ENCODE measurements at places on chromosomes 2 and 18.
A peak's percentile ranks its signal among the peaks of the same experiment; 100 is the strongest.

- peak; percentile 47 for DNase-seq
Measured at GRCh38 chr2:468648-469336, 180.9 kb upstream of the ALKAL2 start.

DNA sequence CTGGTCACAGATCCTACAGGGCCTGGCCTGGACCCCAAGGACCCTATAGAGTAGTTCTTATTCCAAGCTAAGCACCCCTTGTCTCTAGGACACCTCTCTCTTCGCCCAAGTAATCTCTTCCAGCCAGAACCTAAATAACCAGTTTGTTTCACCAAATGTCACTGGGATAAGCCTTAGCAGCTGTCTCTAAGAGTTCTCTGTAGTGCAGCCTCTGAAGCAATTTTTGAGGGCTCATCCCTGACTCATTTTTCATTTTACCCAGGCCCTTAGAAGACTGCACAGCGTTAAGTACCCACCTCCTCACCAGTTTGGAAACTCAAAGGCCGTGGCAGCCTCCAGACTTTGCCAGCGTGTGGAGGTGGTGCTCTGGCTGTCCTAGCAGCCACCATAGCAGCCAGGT, 290.1 kb upstream of the SIX2 start:
- DNase-seq: no peak

GRCh38 chr2:101723371-101724124, 26.0 kb downstream of the MAP4K4 start:
- DNase-seq: no peak

DNA sequence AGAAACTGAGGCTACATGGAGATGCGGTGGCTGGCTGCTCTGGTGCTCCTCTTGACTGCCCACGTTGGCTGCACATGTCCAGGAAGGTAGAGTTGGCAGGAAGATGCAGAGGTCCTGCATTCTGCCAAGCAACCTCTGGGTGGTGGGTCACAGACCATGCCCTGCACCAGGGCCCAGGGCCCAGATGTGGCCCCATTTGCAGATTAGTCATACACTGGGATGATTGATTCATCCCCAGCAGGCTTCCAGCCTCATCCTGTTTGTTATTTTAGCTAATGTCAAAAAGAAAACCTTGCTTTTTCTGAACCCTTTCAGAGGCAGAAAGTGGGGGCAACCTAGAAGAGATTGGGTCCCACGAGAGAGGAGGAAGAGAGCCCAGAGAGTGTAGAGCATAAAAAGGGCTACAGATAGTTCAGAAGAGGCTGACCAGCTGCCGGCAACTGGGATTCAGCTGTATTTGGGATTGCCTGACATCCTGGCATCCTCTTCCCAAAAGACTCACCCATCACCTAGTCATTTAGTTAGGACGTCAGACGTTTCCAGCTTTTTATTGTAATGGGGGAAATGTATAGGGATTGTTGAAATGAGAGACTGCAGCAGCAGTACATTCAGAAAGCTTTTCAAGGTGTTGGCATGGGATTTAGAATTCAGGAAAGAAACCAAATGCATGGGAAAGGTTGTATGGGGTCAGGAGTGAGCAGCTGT, 101.9 kb downstream of the CTIF start:
- DNase-seq: no peak

- DNase-seq: no peak
Measured at GRCh38 chr18:11871501-11871900, 20.3 kb downstream of the CHMP1B start.

- DNase-seq: no peak
Measured at GRCh38 chr2:8567469-8568260, 114.2 kb upstream of the ID2 start.

- DNase-seq: no peak
Measured at GRCh38 chr2:217282531-217282930, 422.7 kb upstream of the TNP1 start.

DNA sequence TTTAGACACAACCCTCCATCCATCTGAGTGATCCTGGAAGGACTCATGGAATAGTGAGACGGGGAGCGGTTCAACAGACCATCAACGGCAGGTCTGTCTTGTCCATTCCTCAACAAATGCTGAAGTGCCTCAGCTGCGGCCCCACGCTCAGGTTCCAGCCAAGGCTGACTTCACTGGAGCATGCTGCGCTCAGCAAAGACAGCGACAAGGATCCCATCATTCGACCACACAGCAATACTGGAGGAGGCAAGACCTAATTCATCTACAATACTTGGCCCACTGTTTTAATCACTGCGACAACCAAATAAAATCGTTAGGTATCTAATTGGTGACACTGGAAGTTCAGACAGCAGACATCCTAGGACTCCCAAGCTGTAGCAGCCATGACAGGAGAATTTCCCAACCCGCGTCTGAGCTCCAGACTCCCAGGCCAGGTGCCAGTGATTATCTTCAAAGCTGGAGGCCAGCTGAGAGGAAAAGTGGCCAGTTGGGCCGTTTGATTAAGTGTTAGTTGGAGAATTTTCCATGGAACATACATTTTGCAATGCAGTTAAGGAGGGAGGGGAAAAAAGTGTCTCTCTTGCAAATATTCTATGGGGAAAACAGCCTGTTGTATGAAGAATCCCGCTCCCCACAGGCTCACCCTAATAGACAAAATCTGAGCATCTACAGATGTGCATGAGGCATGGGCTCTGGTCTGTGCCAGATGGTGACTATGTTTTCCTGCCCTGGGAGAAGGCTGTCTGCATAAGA, 92.5 kb upstream of the SLC35G4 start:
- peak; percentile 33 for DNase-seq

DNA sequence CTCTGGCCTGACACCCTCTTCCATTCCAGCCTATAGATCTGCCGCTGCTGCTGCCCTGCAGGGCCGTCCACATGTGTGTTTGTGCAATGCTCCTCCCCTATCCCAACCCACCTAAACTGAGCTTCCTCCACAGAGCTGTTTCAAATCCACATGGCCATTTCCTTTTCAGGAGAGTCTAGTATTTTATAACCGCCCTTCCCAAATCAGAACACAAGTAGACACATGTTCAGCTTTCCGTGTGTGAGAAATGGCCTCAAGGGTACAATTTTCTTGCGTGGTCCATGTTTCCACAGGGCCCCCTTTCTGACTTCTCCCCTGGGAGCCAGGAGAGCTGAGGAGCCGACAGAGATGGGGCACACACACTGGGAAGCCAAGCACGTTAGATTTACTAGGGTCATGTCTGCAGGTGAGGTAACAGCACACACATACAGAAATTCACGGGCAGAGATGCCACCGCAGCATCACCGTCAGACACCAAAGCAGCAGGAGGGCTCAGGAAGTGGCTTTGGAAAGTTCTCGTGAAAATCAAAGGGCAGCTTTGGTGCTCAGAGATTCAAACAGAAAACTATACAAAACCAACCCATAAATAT, 102.9 kb upstream of the TGFA start:
- no peak for DNase-seq

GRCh38 chr18:46042571-46043123, 29.4 kb downstream of the PSTPIP2 start:
- DNase-seq: peak; percentile 88

GRCh38 chr2:5473635-5474034, 218.5 kb upstream of the SOX11 start:
- peak; percentile 76 for DNase-seq

- DNase-seq: no peak
Measured at GRCh38 chr2:95029898-95030341, 4.4 kb downstream of the MAL start.

- no peak for DNase-seq
Measured at GRCh38 chr2:234047361-234047760, 3.1 kb upstream of the SPP2 start.

GRCh38 chr2:130390460-130391057, 34.7 kb downstream of the PTPN18 start:
- DNase-seq: no peak

GRCh38 chr2:234335661-234336228, 161.1 kb downstream of the ARL4C start:
- peak; percentile 86 for DNase-seq

DNA sequence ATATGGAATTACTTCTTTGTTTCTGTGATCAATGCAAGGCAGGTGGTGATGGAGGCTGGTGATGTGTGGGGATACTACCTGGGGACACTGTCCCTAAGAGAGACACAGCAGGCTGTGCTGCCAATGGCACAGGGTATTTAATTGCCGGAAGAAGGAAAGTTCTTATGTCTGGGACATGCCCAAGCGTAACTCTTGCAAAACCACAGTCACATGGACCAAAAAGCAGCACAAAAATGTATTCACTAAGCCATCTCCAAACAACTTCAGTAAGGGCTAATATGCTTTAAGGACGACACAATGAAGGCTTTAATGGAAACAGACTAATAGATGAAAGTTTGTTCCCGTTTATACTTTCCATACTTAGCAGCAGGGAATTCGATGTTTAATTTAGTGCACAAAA, 49.7 kb upstream of the AP1S3 start:
- DNase-seq: no peak

GRCh38 chr2:238720232-238720672, 127.6 kb upstream of the TWIST2 start:
- no peak for DNase-seq

DNA sequence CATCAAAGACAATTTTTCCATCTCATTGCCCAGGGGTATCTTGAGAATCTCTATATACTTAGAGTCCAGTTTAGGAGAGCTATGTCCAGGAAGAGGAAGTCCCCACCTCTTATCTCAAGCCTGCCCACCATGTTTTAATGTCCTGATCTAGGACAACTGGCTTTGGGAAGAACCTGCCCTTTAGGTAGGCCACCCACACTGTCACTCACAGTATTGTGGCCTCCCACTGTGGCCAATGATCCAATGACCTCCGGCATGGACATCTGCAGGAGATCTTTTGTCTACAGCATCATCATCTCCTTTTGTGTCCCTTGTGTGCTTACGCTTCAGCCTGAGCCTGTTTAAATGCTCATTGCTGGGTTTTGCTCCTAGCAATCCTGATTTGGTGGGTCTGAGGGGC, 77.4 kb downstream of the SLC4A3 start:
- no peak for DNase-seq

GRCh38 chr2:201415149-201415548, 36.1 kb downstream of the TRAK2 start:
- no peak for DNase-seq

GRCh38 chr2:12824778-12825379, 108.1 kb downstream of the TRIB2 start:
- DNase-seq: no peak

DNA sequence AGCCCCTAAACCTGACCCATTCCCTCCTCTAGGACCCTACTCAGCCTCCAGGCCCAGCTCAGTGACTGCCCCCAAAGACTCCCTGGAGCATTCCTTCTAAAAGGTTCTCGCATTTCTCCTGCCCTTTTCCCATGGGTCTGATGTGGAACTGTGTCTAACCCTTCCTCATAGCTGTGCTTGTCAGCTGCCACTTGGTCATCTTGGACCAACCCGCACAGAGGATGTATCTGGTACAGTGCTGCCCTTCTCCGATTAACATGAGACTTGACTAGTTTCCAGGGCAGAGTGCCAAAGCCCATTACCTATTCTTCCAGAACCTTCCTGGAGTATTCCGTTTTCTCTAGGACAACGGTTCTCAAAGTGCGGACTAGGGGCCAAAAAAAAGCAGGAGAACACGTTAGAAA, 518 bp upstream of the NFU1 start:
- no peak for DNase-seq

GRCh38 chr2:160169988-160170387, 30.1 kb downstream of the ITGB6 start:
- DNase-seq: no peak

- no peak for DNase-seq
Measured at GRCh38 chr18:26453386-26453901, 94.9 kb downstream of the KCTD1 start.

- DNase-seq: no peak
Measured at GRCh38 chr18:51637881-51638280, 440.4 kb upstream of the MEX3C start.

DNA sequence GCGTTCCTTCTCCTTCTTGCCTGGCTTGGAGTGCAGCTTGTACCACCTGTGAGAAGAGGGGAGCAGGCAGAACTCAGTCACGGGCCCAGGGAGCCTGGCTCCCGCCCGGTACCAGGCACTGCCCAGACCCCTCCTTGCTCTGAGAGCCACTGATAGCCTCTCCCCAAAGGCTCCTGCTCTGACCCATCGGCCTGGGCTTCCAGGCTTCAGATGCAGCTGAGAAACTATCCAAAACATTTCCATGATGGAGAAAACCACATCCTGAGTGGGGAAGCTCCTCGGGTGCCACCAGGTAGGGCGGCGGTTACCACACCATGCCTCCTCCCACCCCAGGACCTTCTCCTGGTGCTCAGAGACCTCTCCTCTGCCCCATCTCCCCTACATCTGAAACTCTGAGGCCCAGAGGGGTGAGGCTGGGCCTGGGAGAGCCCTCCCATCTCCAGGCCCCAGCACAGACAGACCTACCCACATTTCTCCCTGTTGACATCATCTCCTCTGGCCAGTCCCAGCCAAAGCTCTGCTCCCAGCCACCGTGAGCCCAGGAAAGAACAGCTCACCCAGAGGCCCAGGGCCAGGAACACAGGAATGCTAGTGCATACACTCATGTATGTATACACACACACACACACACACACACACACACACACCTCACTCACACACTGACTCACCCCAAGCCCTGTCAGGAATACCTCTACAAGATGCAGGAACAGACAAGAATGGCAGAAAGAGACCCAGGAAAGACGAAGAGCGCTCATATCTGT, 17.9 kb upstream of the SFXN5 start:
- peak; percentile 54 for DNase-seq

DNA sequence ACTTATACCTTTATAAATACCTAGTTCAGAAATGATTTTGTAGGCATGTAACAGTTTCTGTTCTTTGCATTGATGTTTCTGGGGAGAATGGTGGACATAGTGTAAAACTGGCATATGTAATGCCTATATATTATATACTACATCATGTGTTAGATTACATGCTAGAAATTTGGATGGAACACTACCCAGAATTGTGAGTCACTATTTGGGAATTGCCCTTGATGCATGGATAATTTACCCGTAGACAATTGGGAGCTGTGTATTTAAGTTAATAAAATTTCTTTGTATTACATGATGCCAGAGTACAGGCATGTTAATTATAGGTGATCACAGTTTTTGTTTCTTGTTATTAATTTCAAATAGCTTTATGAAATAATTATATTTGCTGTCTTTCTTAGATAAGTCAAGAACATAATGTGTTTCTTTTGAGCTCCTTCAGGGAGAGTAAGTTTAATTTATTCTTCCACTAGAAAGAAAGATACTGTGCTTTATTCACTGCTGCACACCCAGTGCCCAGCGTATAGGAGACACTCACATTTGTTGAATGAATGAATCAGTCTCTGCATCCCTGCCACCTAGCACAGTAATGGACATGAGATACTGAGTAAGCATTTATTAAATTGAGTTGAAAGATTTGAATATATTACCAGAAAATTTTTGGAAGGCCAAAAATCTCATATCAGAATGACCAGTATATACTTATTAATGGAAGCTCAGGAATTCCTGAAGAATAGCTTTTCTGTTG, 16.9 kb downstream of the ACSL3 start:
- no peak for DNase-seq

- DNase-seq: no peak
Measured at GRCh38 chr2:212958757-212959295, 192.6 kb downstream of the IKZF2 start.
